Caki2 (cell line): ENCODE measurements at places on chromosomes 5 and 9.
A peak's percentile ranks its signal among the peaks of the same experiment; 100 is the strongest.

DNA sequence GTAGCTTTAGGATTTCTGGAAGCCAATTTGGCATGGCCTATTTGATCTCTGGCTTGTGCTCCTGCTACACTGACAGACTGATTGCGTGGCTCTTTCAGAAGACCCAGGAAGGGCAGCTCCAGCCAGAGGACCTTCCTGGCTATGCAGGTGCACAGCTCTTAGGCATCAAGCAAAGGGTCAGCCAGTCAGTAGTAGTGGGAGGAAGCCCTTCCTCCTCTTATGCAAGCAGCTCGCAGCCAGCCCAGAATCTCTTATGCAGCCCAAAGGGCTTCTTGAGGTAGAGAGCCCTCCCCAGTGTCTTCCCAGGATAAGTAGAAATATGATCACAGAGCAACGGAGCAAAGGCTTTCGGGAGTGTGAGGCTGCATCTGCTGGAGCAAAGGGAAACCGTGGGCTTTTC is 43.2 kb downstream of the SLC36A1 start:
- DNase-seq = no peak

- DNase-seq = peak; percentile 72
Measured at GRCh38 chr5:149759986-149760853, 30.1 kb downstream of the PPARGC1B start.

- DNase-seq = no peak
Measured at GRCh38 chr5:96562614-96563013, 99.6 kb upstream of the CAST start.

- no peak for DNase-seq
Measured at GRCh38 chr5:61298580-61298979, 33.5 kb upstream of the ZSWIM6 start.

DNA sequence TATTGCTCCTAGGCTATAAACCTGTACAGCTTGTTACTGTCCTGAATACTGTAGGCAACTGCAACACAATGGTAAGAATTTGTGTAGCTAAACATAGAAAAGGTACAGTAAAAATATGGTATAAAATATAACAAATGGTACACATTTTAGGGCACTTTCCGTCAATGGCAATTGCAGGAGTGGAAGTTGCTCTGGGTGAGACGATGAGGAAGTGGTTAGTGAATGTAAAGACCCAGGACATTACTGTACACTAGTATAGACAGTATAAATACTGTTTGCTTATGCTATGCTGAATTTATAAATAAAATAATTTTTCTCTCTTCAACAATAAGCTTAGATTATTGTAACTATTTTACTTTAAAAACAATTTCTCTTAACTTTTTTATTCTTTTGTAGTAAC is 15.6 kb upstream of the ADRB2 start:
- no peak for DNase-seq

DNA sequence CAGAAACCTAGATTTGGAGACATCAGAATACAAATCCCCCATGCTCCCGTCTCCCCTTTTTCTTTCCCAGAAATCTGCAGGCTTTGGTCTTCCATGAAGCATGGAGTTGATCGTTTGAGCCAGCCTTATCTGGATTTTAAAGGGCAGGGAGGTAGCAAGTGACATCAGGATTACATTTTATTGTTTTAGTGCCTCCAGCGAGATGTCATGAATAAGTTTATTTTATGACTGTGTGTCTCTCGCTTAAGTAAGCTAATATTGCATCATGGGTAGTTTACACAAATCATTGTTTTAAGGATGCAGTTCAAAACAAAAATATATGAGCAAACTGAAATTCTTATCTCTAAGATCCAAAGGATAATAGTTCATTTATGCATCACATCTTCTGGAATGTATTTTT is 50.7 kb upstream of the TNFSF8 start:
- DNase-seq = peak; percentile 38

GRCh38 chr5:180658774-180659564 is 9.6 kb upstream of the FLT4 start:
- no peak for DNase-seq

DNA sequence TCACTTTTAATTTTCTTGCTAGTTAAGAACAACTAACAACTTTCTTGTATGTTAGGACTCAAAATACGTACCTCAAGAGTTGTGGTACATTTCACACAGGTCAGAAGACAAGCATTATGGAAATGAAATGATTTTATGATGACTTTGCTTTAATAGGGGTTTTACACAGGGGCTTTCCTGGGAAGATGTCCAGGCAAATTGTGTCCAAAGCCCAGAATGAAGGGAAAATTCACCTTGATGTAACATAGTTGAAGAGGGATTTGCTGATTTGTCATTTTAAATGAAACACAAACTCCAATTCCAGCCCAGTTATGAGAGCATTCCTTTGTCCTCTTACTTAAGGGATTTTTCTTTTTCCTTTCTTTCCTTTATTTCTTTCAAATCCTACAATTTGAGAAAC is 89.2 kb downstream of the ARL15 start:
- no peak for DNase-seq

GRCh38 chr5:94693845-94694370 is 75.4 kb downstream of the SLF1 start:
- no peak for DNase-seq

DNA sequence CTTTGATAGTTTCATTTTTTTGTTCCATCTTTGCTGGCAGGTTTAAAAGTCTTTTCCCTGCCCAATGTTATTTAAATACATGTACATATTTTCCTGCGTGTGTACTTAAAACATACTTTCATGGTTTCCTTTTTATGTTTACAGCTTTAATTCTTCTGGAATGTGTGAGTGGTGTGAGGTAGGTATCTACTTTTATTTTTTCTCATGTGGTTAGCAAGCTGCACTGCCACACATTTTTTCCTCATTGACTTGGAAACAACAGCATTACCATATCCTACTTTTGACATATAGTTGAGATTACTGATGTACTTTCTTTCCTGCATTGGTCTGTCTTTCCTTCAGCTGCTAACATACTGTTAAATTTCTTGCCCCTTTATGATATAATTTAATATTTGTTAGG is 51.4 kb upstream of the COL15A1 start:
- no peak for DNase-seq

DNA sequence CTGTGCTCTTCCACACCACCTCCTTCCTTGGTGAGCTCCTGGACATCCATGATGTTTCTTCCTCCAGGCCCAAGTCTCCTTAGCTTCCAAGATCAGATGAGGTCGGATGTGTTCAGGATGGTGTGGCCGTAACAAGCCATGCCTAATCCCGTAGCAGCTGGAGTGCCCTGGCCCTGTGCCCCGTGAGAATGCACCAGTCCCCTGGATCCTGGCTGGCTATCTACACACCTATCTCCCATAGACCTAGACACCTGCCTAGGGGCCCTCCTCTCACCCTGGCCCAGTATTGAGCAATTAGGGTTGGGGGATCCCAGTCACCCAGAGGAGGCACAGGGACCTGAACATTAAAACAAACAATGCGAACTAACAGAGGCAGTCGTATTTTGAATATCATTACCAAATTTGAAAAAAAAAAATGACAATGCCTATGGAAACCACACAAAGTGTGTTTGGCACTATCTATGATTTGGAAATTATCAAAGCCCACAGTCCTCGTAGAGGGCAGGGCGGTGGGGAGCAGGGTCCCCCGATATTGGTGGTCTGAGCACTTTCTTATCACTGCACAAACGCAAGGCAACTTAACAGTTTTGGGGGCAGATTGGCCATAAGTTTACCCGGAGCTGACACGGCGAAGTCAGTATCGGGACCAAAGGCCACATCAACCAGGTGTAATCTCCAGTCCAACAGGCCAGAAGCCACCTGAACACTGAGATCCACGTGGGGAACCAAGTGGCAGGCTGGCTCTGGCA is 13.2 kb downstream of the ENG start:
- DNase-seq = no peak

DNA sequence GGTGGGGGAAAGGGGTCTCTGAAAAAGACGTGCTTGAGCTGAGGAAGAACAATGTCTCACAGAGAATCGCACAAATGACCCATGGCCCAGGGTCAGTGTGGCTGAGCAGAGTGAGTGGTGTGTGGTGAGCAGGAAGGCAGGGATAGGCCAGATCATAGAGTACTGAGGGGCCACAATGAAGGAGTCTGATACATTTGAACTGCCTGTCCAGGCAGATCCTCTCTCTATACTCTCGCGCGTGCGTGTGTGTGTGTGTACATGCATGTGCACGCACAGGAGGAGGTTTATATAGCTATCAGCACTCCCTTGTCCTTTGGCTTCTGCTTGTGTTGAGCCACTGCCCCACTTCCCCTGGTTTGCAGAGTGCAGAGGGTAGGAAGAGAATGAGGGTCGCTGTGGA is 294.0 kb downstream of the ZNF608 start:
- DNase-seq = no peak

DNA sequence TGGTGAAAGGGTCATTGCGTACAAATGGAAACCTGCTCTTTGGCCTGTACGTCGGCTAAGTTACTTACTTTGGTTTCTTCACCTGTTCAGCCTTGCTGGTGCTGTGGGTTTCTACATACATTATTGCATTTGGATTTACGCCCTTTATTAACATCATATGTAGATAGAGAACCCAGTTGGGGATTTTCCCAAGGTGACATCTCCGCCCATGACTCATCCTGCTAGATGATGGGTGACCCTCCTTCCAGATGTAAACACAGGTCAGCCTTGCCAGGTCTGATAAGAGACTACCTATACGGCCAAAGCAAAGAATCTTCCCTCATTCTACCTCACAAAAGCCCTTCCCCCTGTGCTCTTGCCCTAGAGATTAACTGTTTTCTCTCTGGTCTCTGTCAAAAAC is 360.9 kb downstream of the KDM4C start:
- no peak for DNase-seq

GRCh38 chr5:56763711-56764466 is 51.5 kb upstream of the MAP3K1 start:
- DNase-seq = peak; percentile 44

DNA sequence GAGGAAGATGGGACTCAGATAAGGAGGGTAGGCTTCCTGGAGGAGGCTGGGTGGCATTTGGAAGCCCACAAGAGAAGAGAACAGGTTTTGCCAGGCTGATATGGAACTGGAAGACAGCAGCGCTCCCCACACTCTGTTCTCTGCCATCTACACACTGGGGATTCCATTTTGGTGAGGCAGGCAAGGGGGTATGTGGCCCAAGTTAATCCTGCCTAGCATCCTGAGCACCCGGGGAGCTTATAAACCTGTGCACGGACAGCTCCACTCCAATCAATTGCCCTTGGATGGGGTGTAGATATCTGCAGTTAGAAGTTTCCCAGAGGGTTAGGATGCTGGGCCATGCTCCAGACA is 158.8 kb downstream of the MACROH2A1 start:
- DNase-seq = no peak

DNA sequence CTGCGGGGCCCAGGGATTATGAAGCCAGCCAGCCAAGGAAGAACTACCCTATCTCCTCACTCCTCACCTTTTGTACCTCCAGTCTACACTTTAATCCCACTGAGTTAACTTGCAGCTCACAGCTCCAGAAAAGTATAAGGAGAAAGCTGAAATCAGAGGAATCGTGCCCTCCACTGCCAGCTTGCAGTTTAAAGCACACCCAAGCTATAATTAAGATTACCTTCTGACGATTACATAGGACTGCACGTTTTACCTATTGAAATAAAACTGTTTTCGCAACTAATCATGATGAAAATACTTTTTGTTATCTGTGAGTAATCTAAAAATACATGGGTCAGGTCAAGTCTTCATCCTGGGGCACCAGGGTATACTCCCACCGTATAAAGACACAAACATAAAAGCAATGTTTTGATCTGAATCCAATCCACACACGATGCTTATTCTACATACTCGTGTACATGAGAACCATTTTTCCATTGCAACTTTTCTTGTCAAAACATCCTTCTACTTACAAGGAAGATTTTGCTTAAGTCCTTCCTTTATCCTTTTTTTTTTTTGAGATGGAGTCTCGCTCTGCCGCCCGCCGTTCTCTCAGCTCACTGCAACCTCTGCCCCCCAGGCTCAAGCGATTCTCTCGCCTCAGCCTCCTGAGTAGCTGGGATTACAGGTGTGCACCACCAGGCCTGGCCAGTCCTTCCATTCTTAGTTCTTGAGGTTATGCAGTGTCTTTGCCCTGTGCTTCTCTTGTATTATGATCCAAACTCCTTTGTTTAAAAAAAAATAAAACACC is 7.6 kb downstream of the RPL37 start:
- no peak for DNase-seq

DNA sequence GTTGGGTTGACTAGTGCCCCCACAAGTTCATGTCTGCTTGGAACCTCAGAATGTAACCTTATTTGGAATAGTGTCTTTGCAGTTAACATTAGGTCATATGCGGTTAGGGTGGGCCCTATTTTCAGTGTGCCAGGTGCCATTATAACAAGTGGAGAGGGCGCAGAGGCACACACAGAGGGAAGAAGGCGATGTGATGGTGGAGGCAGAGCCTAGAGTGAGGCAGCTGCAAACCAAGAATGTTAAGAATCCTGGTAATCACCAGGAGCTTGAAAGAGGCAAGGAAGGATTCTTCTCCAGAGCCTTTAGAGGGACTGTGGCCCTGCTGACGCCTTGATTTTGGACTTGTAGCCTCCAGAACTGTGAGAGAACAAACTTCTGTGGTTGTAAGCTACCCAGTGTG is 10.9 kb downstream of the GPR107 start:
- no peak for DNase-seq

- DNase-seq = no peak
Measured at GRCh38 chr5:171975877-171976667, 30.4 kb downstream of the FBXW11 start.
